ENCODE measurements at places on chromosomes 13 and 19.

DNA sequence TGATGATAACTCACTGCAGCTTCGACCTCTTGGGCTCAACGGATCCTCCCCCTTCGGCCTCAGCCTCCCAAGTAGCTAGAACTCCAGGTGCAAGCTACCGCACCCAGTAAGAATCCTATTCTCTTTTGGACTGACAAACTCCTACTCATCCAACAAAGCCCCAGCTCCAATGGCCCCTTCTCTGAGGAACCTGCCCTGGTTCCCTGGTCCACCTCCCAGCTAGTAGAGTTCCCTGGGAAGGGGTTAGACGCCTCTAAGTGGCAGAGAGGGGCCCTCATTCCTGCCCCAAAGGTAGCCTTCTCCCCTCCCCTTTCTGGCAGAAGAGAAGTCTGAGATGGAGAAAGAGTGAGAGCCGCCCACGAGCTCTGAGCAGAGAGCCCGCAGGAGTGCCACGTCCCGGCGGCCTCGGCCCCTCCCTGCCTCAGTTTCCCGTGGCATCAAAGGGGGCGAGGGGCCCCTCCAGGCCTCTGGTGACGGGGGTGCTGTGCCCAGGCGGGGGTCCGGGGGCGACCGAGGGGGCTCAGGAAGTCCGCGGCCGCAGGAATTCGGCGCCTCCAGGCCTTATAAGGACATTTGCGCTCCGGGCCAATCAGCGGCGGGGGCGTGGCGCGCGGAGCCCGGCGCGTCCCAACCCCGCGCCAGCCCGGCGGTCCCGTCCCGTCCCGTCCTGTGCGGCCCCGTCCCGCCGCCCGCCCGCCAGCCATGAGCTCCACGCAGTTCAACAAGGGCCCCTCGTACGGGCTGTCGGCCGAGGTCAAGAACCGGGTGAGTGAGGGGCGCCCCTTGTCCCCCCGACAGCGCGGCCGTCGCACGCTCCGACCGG is at the start of gene CNN2:
CNN2 (plus strand) TSS at position 649 of the 823 bp plus-strand sequence; CDS start at position 703, 54 bp downstream.
- DNase-seq: peak; percentile 85

DNA sequence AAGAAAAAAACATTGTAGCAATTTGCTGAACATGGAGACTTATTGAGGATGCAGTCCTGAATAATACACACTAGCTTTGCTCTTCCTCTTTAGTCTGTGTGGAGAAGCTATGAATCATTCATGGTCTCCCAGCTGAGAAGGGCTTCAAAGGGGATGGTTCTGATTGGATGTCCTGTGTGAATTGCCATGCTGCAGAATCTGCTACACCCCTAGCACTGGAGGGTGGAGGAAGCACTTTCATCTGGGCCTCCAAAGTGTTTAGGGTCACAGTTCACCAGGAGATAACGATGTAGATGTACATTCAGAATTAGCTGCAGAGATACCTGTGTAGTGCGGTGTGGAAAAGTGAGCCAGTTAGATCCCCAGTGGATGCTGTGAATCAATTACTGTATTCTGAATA is 321.1 kb upstream of the EDNRB start:
- DNase-seq: no peak

- DNase-seq: no peak
Measured at GRCh38 chr13:49444524-49445395, 686 bp downstream of the SETDB2 start.

DNA sequence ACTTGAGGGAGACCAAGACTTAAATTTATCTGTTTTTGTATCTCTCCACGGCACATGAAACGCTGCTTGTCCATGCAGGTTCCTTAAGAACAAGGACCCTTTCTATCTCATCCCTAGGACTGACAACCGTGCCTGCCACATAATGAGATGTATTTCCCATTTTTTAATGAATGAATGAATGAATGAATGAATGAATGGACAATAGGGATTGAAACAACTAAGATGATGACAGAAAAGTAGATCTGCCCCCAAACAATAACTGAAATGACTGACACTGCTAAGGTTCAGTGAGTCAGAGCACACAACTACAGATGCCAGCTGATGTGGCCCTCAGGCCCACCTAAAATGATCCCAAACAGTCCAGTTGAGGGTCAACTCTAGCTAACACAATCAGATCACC is 69.8 kb downstream of the USP12 start:
- DNase-seq: no peak

DNA sequence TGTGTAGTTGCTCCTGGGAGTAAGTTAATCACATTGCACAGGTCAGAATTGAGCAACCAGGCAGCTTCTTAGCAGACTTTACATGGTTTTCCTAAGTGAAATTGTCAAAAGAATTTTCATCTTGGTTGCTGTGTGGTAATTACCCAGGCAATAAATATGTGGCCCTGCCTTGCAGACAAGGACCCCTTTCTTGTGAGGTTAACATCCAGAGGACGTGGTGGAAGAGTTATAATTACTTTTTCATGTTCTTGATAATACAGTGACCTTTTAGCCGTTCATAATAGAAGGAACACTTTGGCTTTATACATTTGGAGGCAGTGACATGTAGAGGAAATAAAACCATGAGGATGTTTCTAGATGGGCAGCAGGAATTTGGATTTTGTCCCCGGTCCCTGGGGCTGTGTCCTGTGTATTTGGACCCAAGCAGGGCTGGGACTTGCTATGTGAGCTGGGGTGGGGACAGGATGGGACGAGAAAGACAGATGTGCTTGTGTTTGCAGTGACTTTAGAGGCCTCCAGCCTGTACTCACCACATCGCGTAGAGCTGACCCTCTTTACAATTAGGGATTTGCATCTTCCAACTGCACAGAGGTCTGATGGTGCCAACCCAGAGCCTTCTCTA is 156.2 kb downstream of the STK24 start:
- no peak for DNase-seq

- DNase-seq: no peak
Measured at GRCh38 chr13:35791184-35791851, 314.8 kb upstream of the MAB21L1 start.

GRCh38 chr13:42384265-42384664 is 112.3 kb downstream of the AKAP11 start:
- no peak for DNase-seq

DNA sequence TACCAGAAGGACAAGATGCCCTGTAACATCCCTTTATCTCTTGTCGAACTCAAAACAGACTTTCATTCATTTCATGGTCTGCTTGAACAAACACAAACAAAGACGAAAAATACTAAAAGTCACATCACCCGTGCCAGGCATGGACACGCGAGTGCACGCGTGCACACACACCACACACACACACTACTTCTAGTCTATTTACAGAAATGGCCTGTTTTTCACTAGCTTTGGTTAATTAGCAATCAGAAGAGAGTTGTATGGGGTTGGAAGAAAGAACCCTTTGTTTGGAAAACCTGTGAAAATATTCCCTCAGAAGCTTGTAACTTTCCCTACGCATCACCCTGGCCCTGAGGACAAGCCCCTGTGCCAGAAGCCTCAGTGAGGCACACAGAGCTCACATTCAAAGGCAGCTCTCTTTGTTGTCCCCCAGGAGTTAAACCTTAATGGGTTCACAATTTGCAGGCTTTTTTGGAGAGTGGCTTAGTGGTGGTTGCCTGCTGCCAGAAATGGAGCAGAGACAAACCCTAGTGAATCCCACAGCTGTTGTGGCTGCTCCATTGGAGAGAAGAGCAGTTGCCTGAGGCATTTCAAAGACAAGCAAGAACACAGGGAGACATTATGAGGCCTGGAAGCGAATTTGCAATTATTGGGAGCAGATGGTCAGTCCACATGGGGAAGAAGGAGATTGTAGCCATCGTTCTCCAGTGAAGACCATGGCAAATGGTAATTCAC is 55.9 kb downstream of the STARD13 start:
- no peak for DNase-seq

DNA sequence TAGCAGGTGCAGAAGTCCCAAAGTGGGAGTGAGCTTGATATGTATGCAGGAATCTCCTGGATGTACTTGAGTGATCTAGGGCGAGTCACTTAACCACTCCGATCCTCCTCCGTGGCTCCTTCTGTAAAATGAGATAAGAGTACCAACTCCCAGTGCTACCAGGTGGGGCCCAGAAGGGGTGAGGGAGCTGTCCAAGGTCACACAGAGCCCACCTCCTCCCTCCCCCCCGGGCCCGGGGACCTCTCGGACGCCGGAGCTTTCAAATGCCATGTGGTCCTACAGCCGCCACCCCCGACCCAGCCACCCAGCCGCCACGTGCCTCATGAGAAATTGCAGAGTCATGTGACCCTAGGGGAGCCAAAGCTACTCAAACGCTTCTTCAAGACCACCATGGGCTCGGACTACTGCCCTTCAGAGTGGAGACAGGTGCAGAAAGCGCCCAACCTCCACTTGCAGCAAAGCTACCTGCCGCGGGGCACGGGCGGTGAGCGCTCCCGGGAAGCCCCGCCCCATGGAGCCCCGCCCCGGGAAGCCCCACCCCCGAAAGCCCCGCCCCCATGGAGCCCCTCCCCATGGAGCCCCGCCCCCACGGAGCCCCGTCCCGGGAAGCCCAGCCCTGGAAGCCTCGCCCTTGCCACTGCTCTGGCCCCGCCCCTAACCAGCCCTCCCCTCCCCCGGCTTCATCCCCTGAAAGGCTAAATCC is 10.1 kb upstream of the ZNF358 start:
- no peak for DNase-seq

- DNase-seq: no peak
Measured at GRCh38 chr19:6126335-6126974, 9.0 kb upstream of the ACSBG2 start.

- no peak for DNase-seq
Measured at GRCh38 chr13:42064259-42064658, 15.8 kb downstream of the DGKH start.

GRCh38 chr13:50401721-50402465 is 386.6 kb downstream of the KCNRG start:
- no peak for DNase-seq

DNA sequence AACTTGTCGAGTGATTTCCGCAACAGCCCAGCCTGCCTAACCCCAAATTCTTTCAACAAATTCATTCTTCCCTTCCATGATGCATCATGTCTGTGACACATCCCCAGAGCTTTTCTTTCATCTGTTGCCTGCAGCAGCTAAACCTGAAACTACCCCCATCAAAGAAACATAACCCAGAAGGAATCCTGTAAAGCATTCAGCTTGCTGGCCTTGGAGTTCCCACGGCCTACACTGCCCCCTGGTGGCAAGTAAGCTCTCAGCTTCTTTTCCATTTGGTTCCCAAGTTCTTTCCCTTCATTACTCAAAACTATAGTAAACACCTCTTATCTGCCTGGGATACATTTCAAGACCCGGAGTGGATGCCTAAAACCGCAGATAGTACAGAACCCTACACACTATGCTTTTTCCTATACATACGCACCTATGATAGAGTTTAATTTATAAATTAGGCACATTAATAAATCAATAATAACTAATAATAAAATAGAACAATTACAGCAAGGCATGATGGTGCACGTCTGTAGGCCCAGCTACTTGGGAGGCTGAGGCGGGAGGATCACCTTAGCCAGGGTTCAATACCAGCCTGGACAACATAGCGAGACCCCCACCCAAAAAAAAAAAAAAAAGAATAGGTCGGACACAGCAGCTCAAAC is 7.4 kb downstream of the ETHE1 start:
- DNase-seq: no peak

DNA sequence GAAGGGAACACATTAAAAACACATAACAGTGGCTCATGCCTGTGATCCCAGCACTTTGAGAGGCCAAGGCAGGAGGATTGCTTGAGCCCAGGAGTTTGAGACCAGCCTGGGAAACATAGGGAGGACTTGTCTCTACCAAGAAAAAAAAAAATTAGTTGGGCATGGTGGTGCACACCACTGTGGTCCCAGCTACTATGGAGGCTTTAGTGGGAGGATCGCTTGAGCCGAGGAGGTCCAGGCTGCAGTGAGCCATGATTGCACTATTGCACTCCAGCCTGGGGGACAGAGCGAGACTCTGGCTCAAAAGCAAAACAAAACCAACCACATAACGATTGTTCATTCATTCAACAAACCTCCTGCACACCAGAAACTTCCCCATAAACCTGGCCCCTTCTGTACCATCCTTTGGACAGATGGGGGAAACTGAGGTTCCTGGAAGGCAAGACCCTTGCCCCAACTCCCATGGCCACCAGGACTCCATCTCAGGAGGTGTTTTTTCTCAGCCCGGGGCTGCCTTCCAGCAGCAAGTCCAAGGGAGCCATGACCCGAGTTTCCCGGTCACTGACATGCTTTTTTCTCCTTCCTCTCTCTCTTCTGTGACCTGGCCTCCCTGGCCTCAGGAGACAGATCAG is 4.3 kb downstream of the FOSB start:
- no peak for DNase-seq

DNA sequence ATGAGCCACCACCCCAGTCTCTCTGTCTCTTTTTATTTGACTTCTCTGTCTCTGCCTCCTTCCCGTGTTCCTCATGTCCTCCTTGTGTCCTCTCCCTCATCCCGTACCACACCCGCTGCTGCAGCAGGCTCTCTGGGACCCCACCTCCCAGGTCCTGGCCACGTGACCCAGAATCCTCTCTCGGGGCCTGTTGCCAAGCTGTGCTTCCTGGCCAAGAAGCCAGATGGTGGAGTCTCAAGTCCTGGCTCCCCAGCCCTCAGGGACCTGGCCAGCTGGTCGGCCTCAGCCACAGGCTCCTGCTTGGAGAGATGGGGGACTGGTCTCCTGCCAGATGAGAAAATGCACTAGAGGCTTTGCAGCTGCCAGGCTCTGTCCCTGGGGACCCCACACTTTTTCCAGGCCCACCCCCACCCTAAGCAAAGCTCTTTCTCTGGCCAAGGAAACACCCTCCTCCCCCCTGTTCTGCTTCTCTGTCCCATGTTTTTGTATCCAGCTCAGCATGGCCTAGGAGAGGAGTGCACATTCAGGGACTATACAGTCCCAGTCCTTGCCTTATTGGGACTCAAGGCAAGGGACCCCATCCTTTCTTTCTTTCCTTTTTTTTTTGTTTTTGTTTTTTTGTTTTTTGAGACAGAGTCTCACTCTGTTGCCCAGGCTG is 34.3 kb upstream of the SHKBP1 start:
- no peak for DNase-seq

- no peak for DNase-seq
Measured at GRCh38 chr13:109160357-109160756, 530.9 kb downstream of the MYO16 start.

DNA sequence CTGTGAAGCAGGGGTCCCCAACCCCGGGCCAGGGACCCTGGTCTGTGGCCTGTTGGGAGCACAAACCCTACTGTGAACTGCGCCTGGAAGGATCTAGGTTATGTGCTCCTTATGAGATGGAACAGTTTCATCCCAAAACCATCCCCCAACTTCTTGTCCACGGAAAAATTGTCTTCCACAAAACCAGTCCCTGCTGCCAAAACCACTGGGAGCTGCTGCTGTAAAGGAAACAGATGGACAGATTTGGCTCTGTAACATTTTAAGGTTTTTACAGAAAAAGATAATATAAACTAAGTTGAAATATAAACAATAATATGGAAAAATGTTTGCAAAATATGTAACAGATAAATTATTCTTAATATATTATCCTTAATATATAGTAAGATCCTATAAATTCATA is 73.7 kb downstream of the COG6 start:
- no peak for DNase-seq

- DNase-seq: no peak
Measured at GRCh38 chr13:76286178-76286577, 600.0 kb downstream of the KCTD12 start.

GRCh38 chr13:83538636-83539035 is 343.6 kb downstream of the SLITRK1 start:
- no peak for DNase-seq

GRCh38 chr19:44741841-44742329 is 6.6 kb upstream of the BCL3 start:
- peak; percentile 97 for DNase-seq

GRCh38 chr13:59391696-59392095 is 772.0 kb downstream of the DIAPH3 start:
- no peak for DNase-seq
